Tibial nerve (tissue), 4 donors: ENCODE measurements at places on chromosomes 6 and 20. TPM values are rescaled to one million over a fixed set of nuclear protein-coding genes. Genes with fewer than 3 reads are reported as not detected.

- no peak for DNase-seq
- no peaks in the 10 kb centered on the region for H3K27me3 ChIP-seq
- H3K36me3 ChIP-seq = no peaks in the 10 kb centered on the region
- no peak overlapping the region for H3K4me3 ChIP-seq
- no peak overlapping the region for H3K27ac ChIP-seq
- H3K4me1 ChIP-seq = no peaks in the 10 kb centered on the region
These were observed 183.0 kb downstream of the TASP1 start for GRCh38 chr20:13455713-13456112.

- DNase-seq = no peak
- H3K27me3 ChIP-seq = no peaks in the 10 kb centered on the region
- H3K4me3 ChIP-seq = peak overlapping the region; percentile 99
- H3K4me1 ChIP-seq = no peaks in the 10 kb centered on the region
- H3K27ac ChIP-seq = peak overlapping the region; percentile 98
These were observed 1.4 kb downstream of the QKI start for GRCh38 chr6:163415620-163416556.

Gene MAP1LC3A
- 139 TPM for total RNA-seq

Gene NTSR1
- not detected for total RNA-seq

DNA sequence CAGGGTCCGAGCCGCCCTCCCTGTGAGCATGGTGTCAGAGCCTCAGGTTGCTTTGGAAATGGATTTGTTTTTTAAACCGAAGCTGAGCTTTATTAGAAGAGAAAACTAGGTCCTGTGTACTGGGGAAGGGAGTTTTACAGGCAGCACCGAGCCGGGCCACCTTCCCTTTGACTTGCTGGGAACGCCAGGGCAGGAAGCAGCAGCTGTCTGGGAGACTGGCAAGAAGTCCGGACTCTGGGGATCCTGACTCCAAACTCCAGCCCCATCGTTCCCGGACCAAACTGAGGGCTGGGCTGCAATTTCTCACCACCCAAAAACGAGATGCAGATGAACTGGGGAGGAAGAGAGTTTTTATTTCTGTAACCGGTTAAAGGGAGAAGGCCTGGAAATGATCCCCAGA lies 214.9 kb upstream of the KCNG1 start:
- H3K27me3 ChIP-seq = no peaks in the 10 kb centered on the region
- no peak for DNase-seq

DNA sequence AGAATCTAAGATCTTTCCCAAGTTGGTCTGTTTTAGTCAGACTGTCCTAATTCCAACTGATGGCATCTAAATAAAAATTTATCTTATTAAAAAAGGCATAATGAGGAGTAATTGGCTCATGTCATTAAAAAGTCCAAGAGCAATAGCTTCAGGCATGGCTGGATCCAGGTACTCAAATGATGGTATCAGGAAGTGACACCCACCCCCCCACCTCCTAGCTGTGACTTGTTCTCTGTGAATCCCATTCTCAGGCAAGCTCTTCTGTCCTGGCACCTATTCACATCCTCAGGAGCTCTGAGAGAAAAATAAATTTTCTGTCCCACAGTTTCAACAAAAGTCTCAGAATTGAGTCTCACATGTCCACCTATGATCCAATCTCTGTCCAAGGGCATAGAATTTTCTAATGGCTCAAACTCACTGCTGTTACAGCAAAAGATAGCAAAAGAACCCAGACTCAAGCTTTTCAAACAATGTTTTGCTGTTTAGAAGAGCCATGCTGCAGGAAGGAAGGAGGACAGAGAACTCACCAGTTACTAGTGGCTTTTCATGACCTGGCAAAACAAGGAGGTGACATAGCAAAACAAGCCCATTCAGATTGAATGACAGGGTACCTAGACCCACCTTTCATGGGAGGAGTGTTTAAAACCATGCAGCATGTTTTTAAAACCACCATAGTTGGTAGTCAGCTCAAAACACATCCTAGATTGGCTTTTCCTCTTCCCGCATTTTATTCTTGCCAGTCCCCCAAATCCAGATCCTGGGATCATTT lies 496.1 kb downstream of the PREX1 start:
- no peak overlapping the region for H3K4me3 ChIP-seq
- H3K27ac ChIP-seq = no peak overlapping the region
- no peaks in the 10 kb centered on the region for H3K4me1 ChIP-seq
- H3K27me3 ChIP-seq = no peaks in the 10 kb centered on the region

DNA sequence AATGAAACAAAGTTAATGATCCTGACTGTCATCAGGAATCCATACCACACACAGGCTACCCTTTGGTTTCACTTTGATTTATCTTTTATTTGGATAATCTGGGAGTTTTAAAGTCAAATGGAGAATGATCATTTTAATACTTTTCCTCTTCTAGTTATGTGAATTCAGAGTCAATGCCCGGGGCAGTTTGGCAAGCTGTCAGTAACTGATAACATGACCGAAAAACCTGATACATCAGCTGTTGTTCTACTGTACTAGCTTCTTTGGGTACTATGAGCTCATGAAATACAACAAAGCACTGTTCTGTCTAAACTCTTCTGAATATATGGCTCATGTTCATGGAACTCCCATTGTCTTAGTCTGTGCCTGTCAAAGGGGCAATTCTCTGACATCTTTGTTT lies 30.2 kb downstream of the KLHL31 start:
- no peaks in the 10 kb centered on the region for H3K27me3 ChIP-seq
- H3K36me3 ChIP-seq = no peaks in the 10 kb centered on the region
- peak overlapping the region; percentile 66 for H3K27ac ChIP-seq
- no peak overlapping the region for H3K4me3 ChIP-seq
- no peak for DNase-seq
- H3K4me1 ChIP-seq = peaks cover 11% of the 10 kb centered on the region

- H3K4me3 ChIP-seq = no peak overlapping the region
- DNase-seq = no peak
- H3K4me1 ChIP-seq = no peaks in the 10 kb centered on the region
- H3K27ac ChIP-seq = no peak overlapping the region
- no peaks in the 10 kb centered on the region for H3K27me3 ChIP-seq
These were observed 10.1 kb upstream of the SLC22A7 start for GRCh38 chr6:43287717-43288679.

Gene SLC22A3
- total RNA-seq = 76.8 TPM

Gene RSPH3
- total RNA-seq = 11.3 TPM

GRCh38 chr6:138582573-138582972 lies 83.3 kb upstream of the NHSL1 start:
- H3K36me3 ChIP-seq = no peaks in the 10 kb centered on the region
- no peaks in the 10 kb centered on the region for H3K4me1 ChIP-seq
- no peak overlapping the region for H3K4me3 ChIP-seq
- no peak for DNase-seq
- no peaks in the 10 kb centered on the region for H3K27me3 ChIP-seq

- H3K4me3 ChIP-seq = no peak overlapping the region
- H3K27me3 ChIP-seq = no peaks in the 10 kb centered on the region
- H3K36me3 ChIP-seq = no peaks in the 10 kb centered on the region
- H3K4me1 ChIP-seq = no peaks in the 10 kb centered on the region
- DNase-seq = no peak
- H3K27ac ChIP-seq = no peak overlapping the region
These were observed 260.5 kb downstream of the CENPW start for GRCh38 chr6:126600258-126600916.

Gene TMEM244
- not detected for total RNA-seq

Gene ASIP
- total RNA-seq = 1.4 TPM

Gene C20orf204
- total RNA-seq = 14.4 TPM

- H3K27ac ChIP-seq = no peak overlapping the region
- DNase-seq = no peak
- no peaks in the 10 kb centered on the region for H3K36me3 ChIP-seq
These were observed 8.1 kb downstream of the BEND6 start for GRCh38 chr6:56963043-56963442.

GRCh38 chr6:20810727-20811108 lies 276.5 kb downstream of the CDKAL1 start:
- H3K36me3 ChIP-seq = no peaks in the 10 kb centered on the region
- no peak for DNase-seq
- H3K4me1 ChIP-seq = peaks cover 6% of the 10 kb centered on the region
- no peaks in the 10 kb centered on the region for H3K27me3 ChIP-seq

Gene PRSS16
- total RNA-seq = not detected

DNA sequence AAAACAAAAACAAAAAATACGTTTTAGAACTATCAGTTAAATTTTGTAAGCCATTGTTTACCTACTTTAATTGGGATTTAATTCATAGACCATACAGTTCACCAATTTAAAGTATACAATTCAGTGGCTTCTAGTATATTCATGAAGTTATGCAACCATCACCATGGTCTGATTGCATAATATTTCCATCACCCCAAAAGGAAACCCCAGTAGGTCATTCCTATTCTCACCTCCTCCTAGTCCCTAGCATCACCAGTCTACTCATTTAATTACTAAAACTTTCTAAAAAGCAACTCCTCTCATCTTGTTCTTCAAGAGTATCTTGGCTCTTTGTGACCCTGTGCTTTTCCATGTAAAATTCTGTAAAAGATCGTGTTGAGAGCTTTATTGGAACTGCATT lies 60.2 kb downstream of the ASXL1 start:
- H3K27me3 ChIP-seq = no peaks in the 10 kb centered on the region
- no peaks in the 10 kb centered on the region for H3K4me1 ChIP-seq
- H3K27ac ChIP-seq = no peak overlapping the region
- H3K36me3 ChIP-seq = no peaks in the 10 kb centered on the region

- H3K4me1 ChIP-seq = no peaks in the 10 kb centered on the region
- peaks cover 36% of the 10 kb centered on the region for H3K27me3 ChIP-seq
- H3K36me3 ChIP-seq = no peaks in the 10 kb centered on the region
- DNase-seq = no peak
- H3K4me3 ChIP-seq = peak overlapping the region; percentile 64
These were observed 506 bp downstream of the RGS17 start for GRCh38 chr6:153130515-153131036.

Gene TRAM2
- 21.3 TPM for total RNA-seq

Gene DPPA5
- not detected for total RNA-seq

GRCh38 chr6:120826253-120826652 lies 508.0 kb downstream of the TBC1D32 start:
- peak; percentile 28 for DNase-seq
- no peaks in the 10 kb centered on the region for H3K36me3 ChIP-seq
- H3K4me3 ChIP-seq = no peak overlapping the region
- H3K4me1 ChIP-seq = no peaks in the 10 kb centered on the region
- H3K27ac ChIP-seq = no peak overlapping the region

GRCh38 chr20:24589381-24589780 lies 120.0 kb downstream of the SYNDIG1 start:
- H3K27me3 ChIP-seq = no peaks in the 10 kb centered on the region
- H3K36me3 ChIP-seq = no peaks in the 10 kb centered on the region
- no peak overlapping the region for H3K4me3 ChIP-seq
- no peak for DNase-seq
- no peaks in the 10 kb centered on the region for H3K4me1 ChIP-seq
- no peak overlapping the region for H3K27ac ChIP-seq

Gene CLPSL2
- not detected for total RNA-seq

Gene DBNDD2
- 36.3 TPM for total RNA-seq

GRCh38 chr20:51389543-51390264 lies 152.8 kb downstream of the NFATC2 start:
- H3K4me1 ChIP-seq = peaks cover 5% of the 10 kb centered on the region
- peak overlapping the region; percentile 69 for H3K27ac ChIP-seq
- DNase-seq = no peak

DNA sequence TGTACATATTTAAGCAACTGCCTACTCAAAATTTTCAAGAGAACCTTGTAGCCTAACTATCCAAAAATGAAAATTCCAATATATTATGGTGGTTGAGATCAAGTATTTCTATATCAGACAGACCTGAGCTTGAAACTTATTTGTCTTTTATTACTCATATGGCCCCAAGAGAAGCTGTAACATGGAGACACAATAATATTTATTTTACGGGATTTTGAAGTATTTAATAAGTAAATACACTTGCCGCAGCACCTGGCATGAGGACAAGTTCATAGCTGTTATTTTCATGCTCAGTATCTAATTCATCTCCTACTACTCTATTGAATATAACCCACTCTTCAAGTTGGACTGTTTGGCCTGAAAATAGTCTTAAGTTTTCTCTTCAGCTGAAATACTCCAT lies 28.0 kb downstream of the PTPRK start:
- no peaks in the 10 kb centered on the region for H3K36me3 ChIP-seq
- H3K4me1 ChIP-seq = peaks cover 10% of the 10 kb centered on the region
- no peak overlapping the region for H3K27ac ChIP-seq
- H3K4me3 ChIP-seq = no peak overlapping the region
- H3K27me3 ChIP-seq = no peaks in the 10 kb centered on the region

- H3K4me3 ChIP-seq = no peak overlapping the region
- H3K27me3 ChIP-seq = no peaks in the 10 kb centered on the region
- H3K36me3 ChIP-seq = no peaks in the 10 kb centered on the region
- H3K27ac ChIP-seq = no peak overlapping the region
These were observed 226.7 kb upstream of the PRDM1 start for GRCh38 chr6:105859457-105859856.

- H3K4me3 ChIP-seq = no peak overlapping the region
- H3K36me3 ChIP-seq = no peaks in the 10 kb centered on the region
- H3K27me3 ChIP-seq = no peaks in the 10 kb centered on the region
- DNase-seq = no peak
These were observed 570.7 kb downstream of the HTR1B start for GRCh38 chr6:76892542-76892941.

Gene FAM217A
- total RNA-seq = not detected

Gene NT5DC1
- 4.2 TPM for total RNA-seq

DNA sequence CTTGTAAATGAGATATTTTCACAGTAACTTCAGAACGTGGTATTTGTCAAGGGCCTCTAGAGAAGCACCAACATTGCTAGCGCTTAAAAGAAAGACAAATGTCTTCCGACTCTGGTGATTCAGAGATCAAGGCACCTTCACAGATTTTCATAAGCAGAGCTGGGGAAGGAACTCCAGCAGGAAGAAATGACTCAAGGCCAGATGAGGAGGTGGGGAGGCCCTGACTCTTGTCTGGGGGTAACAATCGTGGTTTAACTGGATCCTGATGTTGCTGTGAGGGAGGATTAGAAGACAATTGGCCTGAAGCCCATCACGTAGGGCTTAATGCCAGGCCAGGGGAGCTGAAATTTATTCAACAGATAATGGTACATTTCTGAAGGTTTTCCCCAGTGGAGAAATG lies 122.9 kb upstream of the QKI start:
- no peak overlapping the region for H3K4me3 ChIP-seq
- H3K27me3 ChIP-seq = no peaks in the 10 kb centered on the region
- DNase-seq = no peak
- no peaks in the 10 kb centered on the region for H3K4me1 ChIP-seq
- H3K27ac ChIP-seq = no peak overlapping the region

- H3K27me3 ChIP-seq = no peaks in the 10 kb centered on the region
- H3K4me1 ChIP-seq = no peaks in the 10 kb centered on the region
- no peak overlapping the region for H3K27ac ChIP-seq
- DNase-seq = no peak
- H3K4me3 ChIP-seq = no peak overlapping the region
- no peaks in the 10 kb centered on the region for H3K36me3 ChIP-seq
These were observed 94.5 kb downstream of the SIM1 start for GRCh38 chr6:100370265-100370664.
